HFF-Myc (cell line): ENCODE measurements at places on chromosomes 7 and 10.

DNA sequence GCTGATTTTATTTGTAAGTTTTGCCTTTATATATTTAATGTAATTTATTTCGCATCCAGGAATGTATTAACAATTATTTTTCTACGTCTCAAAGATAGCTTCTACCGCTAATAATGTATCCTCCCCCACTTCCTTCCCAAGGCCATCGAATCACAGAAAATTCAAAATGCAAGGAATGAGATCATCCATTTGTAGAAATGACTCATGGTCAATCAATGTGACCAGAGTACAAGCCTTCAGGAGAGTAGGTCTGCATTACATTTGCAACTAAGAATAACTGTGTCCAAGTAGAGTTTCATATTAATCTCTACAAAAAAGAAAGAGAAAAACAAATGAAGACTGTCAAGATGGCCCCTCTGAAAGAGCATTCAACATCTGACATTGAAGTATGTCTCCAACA, 205.9 kb upstream of the PHF14 start:
- no peak for DNase-seq

DNA sequence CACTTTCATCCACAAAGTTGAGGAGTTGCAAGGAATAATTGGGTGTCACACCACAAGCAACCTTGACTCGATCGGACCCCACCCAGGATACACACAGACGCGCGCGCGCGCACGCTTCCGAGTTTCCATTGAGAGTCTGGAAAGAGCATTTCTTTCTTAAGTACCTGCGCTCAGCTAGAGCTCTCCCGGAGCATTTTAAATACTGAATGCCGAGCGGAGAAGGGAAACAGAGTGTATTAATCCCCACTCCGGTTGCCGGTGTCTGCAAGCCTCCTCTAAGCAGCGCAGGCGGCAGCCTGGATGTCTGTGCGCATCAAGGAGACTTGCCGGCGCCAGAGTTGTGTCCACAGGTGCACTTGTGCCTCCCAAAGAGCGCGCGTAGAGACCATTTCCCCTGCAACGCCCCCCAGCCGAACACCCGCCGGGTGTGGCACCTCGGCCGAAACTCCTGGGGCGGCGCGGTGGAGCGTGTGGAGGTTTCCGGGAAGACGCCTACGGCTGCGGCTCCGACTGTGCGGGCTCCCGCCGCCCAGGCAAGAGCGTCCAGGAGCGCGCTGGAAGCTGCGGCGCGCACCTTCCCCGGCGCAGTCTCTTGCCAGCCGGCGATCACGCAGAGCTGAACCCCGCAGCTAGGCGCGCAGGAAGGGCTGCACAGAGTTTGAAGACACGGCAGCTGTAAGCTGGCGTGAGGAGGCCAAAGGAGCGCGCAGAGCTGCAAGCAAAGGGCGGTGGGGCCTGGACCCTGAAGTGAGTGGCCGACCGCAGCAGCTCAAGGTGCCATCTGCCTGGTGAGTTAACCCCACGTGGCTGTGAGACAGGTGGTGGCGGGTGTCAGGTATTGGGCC, 1.1 kb upstream of the FEZF1 start:
- DNase-seq, result no peak

DNA sequence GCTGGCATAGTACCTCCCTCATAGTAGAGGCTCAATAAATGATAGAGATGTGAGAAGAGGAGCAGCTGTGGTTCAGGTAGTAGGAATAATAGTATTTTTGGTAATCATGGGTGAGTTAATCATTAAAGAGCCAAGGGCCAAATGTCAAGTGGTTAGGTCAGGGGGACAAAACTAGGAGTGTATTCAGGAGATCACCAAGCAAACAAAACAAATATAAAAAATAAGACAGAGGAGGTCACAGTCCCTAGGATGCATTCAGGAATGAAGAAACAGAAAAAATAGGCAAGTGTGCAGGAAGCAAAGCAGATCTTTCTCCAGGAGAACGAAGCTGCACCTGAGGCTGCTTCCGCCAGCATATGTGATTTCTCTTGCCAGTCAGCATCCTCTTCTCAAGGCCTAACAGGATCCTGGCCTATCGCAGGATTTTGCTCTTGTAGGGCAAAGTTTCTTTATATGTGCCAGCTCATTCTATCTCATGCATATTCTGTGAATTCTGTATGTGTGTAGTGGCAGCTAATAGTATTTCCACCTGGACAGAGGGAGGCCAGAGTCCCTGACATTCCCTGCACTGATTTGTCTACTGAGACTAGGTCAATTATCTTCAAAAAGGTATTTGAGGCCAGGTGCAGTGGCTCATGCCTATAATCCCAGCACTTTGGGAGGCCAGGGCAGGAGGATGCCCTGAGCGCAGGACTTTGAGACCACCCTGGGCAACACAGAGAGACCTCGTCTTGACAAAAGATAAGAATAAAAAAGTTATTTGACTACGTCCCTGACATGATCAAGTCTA, 82.7 kb downstream of the AKR1D1 start:
- DNase-seq, result no peak

GRCh38 chr10:75845176-75845947, 413.9 kb downstream of the LRMDA start:
- DNase-seq, result no peak

DNA sequence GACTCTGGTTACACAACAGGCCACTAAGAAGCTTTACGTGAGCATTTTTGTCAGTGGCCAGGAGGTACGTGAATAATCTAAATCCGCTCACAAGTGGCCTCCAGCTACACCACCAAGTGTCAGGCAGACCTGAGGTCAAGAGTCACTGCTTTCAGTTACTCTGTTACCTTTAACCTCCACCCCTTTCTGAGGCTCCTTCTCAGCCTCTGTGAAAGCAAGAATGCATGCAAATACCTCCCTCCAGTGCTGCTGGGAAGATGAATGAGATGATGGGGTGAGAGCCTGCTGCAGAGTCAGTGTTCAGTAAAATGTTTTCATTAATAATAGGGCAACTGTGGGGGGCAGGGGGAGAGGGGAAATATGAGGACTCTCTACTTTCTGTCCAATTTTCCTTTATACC, 11.2 kb downstream of the DDC start:
- no peak for DNase-seq

DNA sequence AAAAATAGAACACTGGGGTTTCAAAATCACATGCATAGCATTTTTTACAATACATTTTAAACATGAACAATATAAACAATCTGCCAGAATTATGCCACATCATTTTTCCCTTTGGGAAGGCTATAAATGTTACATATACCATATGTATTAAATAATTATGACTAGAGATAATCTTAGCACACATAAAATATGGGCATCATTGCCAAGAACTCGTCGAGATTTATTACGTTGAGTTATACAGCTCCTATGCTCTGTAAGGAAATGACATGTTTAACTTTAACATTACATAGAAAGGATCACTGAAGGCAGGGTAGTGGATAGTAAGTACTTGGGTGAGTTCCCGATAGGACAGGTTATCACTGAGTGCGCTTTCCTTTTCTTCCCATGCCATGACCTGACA, 267.8 kb downstream of the PARD3 start:
- DNase-seq, result no peak

DNA sequence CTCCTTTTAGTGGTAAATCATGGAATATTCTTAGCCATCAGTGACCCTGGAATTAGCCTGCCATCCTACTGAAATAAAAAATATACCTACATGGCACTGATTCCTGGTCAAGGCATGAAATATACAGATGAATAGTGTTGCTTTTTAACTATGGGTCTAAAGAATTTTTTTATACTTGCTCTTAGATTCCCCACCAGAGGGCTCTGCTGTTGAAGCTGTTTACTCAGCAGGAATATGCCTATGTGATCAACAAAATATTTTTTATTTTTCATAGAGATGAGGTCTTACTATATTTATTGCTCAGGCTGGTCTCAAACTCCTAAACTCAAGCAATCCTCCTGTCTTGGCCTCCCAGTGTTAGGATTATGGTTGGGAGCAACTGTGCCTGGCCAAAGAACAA, 13.5 kb downstream of the ZC3HC1 start:
- DNase-seq, result no peak
